Activated T-helper 2 cell treated with anti-CD3 and anti-CD28 coated beads, Interferon-gamma antibody, Interleukin-2, Interleukin-4, amounts not matched to agents 10 μg/mL and 5 μg/mL and 100 μg/mL, durations not matched to agents 14 hours and 24 hours and 36 hours (primary cell): ENCODE measurements at places on chromosomes 5 and 9. TPM values are rescaled to one million over a fixed set of nuclear protein-coding genes. Genes with fewer than 3 reads are reported as not detected.

- no peak for DNase-seq
- no peaks in the 10 kb centered on the region for H3K4me1 ChIP-seq
Measured at GRCh38 chr5:167814828-167815227, 476.6 kb upstream of the WWC1 start.

Gene HMCN2
- total RNA-seq: not detected in 2 replicates

Gene LECT2
- total RNA-seq: not detected in 2 replicates

Gene RETREG1
- 21.9 and 28.0 TPM in 2 replicates for total RNA-seq
